Stimulated activated CD8-positive, alpha-beta memory T cell treated with anti-CD3 and anti-CD28 coated beads, Interleukin-4, amount 100 ng/mL, for 24 hours (primary cell): ENCODE measurements at places on chromosomes 3 and 15.

- DNase-seq: no peak
These were observed 691.6 kb downstream of the ZNF385D start for GRCh38 chr3:21059404-21059803.

- DNase-seq: no peak
These were observed 51.5 kb upstream of the SLCO2A1 start for GRCh38 chr3:134081211-134081610.

DNA sequence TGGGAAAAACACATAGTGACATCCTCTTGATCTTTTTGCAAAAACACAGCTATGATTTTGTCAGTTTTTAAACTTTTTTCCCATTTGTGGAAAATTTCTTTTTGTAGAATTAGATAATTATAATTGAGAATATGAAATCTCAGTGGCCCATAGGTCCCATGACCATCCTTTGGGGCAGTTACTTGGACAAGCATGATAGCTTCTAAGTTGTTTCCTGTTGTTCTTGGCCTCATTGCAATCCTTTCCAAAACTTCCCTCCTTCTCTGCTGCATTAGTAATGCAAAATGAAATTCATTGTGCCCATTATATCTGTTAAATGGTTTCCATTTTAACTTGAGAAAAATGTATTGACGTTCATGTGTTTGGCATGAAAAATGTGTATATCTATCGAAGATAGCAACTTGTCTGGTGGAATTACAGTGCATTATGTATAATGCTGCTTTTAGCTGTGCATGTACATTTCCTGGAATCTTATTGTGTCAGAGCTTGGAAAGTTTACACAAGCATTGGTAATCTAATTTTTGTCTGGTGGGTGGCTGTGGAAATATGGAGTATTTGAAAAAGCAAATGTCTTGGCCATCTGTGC is 70.0 kb downstream of the MDFIC2 start:
- no peak for DNase-seq

DNA sequence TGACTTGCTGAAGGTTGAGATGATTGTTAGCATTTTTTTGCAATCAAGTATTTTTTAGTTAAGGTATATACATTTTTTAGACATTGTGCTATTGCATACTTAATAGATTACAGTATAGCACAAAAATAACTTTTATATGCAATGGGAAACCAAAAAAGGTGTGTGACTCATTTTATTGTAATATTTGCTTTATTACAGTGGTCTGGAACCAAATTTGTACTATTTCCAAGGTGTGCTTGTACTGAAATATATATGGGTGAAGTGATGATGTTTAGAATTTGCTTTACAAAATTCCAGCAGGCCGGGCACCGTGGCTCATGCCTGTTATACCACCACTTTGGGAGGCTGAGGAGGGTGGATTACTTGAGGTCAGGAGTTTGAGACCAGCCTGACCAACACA is 29.1 kb upstream of the TBC1D23 start:
- no peak for DNase-seq

- DNase-seq: no peak
These were observed 36.3 kb upstream of the TPM1 start for GRCh38 chr15:63006032-63006878.

GRCh38 chr15:91967935-91968606 is 114.6 kb downstream of the SLCO3A1 start:
- no peak for DNase-seq

GRCh38 chr3:120393243-120393642 is 44.1 kb upstream of the LRRC58 start:
- DNase-seq: no peak

GRCh38 chr15:85402195-85402881 is 21.9 kb downstream of the AKAP13 start:
- DNase-seq: no peak

DNA sequence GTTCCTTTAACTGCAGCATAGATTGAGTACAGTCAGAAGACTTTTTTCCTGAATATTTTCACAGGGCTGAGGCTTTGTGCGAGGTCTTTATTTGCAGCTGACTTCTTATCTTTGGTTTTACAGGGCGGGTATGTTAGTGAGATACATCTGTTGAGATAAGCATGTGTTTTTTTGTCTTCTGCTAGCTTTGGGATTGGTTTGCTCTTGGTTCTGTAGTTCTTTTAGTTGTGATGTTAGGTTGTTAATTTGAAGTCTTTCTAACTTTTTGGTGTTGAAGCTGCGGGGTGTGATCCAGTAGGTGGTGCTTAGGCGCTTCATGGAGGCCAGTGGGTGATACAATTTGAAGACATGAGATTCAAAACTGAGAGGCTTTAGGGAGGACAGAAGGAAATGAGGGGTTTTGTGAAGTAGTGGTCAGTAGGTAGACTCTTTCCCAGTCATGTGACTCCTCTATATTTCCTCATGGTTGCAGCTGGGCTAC is 67.9 kb upstream of the TNFSF10 start:
- no peak for DNase-seq

GRCh38 chr3:41223078-41223477 is 23.8 kb downstream of the CTNNB1 start:
- no peak for DNase-seq

DNA sequence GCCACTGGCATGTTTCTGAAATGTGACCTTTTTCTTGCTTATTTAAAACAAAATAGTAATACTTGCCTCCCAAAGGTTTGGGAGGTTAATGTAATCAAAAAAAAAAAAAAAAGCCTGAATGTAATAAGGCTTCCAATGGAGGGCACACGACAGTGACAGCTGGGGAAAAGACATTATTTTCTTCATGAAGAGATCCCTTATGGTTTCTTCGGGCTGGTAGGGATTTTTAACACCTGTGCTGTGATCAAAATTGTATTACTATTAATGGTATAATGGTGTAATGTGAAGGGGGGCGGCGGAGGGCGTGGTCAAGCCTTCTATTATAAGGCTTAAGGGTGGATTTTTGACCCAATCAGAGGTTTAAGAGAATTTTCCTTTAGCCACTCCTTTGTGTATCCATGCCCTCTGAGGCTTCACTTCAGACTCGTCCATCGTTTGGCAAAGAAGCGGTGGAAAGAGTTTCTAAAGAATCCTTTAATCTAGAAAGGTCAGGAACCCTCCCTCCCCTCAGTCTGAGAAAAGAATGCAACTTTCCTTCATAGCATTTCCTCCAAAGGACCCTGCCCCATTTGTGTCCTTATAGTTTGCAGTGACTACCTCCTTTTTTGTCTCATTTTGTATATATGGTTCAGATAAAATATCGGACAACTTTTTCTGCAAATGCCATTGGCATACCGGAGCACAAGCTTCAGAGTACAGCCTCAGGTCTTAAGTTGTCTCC is 89.5 kb upstream of the CHD2 start:
- DNase-seq: no peak

DNA sequence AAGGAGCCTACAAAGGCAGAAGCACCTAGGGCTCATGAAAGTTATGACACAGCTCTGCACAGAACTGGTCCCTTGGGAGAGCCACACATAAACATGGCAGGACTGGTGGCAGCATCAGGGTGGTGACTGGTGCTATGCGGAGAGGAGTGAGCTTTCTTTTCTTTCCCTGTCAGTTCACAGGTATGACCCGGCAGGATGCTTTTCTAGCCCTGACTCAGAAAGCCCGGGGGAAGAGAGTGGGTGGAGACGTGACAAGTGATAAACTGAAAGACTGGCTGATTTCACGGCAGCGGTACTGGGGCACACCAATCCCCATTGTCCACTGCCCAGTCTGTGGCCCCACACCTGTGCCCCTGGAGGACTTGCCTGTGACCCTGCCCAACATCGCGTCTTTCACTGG is 103.0 kb downstream of the LARS2 start:
- no peak for DNase-seq

GRCh38 chr3:10215578-10216368 is 32.5 kb upstream of the TATDN2 start:
- DNase-seq: no peak

- no peak for DNase-seq
These were observed 80.9 kb downstream of the RAP2B start for GRCh38 chr3:153242896-153243295.

DNA sequence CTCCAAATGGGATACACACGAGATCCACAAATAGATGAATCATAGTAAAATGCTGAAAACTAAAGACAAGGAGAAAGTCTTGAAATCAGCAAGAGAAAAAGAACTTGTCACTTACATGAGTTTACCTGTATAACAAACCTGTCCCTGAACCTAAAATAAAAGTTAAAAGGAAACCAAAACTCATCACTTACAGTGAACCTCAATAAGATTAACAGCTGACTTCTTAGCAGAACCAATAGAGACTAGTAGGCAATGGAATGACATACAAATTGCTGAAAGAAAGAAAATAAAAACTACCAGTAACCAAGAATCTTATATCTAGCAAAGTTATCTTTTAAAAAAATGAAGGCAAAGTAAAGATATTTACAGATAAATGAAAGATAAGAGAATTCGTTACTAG is 27.4 kb downstream of the SEC22A start:
- DNase-seq: no peak

GRCh38 chr3:168141405-168141998 is 45.8 kb upstream of the GOLIM4 start:
- DNase-seq: no peak

GRCh38 chr3:58521917-58522631 is 14.9 kb downstream of the ACOX2 start:
- DNase-seq: no peak

GRCh38 chr3:40070816-40071215 is 238.7 kb upstream of the EIF1B start:
- no peak for DNase-seq

GRCh38 chr15:88057836-88058235 is 198.7 kb downstream of the NTRK3 start:
- DNase-seq: no peak

- no peak for DNase-seq
These were observed 141.1 kb downstream of the GHSR start for GRCh38 chr3:172307141-172307560.

- no peak for DNase-seq
These were observed 79.5 kb upstream of the KCNMB2 start for GRCh38 chr3:178456621-178457285.

DNA sequence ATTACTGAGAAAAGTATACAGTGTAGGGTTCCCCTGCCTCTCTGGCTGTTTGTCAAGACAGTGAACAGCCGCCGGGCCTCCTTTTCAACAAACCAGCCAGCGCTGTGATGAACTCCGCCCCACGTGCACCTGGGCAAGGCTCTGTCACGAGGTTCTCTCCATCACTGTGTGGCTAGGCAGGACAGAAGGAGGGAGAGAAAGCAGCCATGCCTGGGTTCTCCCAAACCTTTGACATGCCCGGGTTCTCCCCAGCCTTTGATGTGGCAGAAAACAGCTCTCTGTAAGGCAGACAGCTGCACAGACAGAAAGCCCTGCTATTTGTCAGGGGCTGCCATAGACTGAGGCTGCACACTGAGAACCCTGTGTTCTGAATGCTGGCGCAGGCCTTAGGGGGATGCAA is 101.4 kb upstream of the TRPM1 start:
- DNase-seq: no peak

GRCh38 chr3:169298247-169298992 is 365.1 kb downstream of the MECOM start:
- DNase-seq: no peak

- DNase-seq: no peak
These were observed 141.3 kb upstream of the CCDC54 start for GRCh38 chr3:107235928-107236315.

GRCh38 chr3:154180836-154181691 is 59.9 kb downstream of the ARHGEF26 start:
- no peak for DNase-seq

DNA sequence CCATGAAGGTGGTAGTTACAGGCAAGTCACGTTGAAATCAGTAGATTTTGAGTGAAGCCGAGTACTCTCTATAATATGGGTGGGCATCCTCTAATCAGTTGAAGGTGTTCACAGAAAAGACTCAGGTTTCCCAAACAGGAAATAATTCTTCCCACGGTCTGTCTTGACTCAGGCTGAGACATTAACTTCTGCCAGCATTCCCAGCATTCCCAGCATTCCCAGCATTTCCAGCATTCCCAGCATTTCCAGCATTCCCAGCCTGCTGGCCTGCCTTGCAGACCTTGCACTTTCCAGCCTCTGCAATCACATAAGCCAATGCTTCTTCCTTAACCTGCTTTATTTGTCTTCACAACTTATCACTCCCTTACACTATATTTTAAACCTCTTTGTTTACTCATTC is 542.3 kb upstream of the ROBO2 start:
- no peak for DNase-seq

- no peak for DNase-seq
These were observed 140.7 kb downstream of the GADL1 start for GRCh38 chr3:30753766-30754165.

DNA sequence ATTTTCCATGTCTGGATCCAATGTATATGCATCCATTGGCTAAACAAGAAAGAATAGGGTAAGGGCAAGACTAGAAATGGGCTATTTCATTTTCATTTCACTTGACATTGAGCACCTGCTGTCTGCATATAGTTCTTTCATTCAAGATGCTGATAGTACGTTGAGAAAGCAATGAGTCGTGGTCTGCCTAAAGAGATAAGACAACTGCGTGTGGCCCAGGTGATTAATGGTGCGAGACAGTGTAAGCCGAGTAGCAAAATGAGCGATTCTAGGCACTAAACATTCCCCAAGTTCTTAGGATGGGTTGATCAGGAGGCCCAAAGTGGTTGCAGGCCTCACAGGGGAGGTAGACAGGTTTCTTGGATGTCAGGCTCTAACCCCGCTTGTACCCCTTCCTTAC is 235.4 kb downstream of the PDCD6IP start:
- DNase-seq: no peak

GRCh38 chr3:136106101-136106500 is 90.0 kb downstream of the MSL2 start:
- no peak for DNase-seq

DNA sequence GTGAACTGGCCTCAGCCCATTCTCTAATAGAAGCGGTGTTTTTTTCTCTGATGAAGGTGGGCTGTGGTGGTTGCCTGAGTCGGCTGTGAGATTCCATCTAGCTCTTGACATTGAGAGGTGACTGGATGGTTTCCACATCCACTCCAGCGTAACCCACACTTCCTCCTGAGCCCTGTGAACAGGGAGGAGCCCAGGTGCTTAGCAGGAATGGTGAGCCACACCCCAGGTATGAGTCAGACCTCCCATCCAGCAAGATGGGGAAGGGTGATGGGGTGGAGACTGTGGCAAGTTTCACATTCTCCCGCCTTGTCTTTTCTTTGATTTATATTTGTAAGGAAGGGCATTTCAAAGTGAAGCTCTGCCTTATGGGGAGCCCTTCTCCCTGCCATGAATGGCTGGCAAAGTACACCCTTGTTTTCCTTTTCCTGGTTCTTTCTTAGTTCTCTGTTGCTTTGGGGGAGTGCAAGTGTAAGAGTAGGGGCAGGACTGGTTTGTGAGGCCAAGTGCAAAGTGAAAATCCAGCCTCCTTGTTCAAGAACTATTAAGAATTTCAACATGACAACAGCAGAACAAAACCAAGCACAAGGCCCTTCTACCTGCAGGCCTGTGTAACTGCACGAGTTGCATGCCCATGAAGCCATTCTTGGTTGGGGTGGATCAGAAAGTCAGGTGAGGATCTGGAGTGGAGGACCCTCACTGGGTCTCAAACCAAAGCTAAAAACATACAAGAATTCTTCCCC is 4.6 kb upstream of the TPRG1 start:
- DNase-seq: no peak

- DNase-seq: no peak
These were observed 19.7 kb downstream of the CHMP2B start for GRCh38 chr3:87246662-87247429.

DNA sequence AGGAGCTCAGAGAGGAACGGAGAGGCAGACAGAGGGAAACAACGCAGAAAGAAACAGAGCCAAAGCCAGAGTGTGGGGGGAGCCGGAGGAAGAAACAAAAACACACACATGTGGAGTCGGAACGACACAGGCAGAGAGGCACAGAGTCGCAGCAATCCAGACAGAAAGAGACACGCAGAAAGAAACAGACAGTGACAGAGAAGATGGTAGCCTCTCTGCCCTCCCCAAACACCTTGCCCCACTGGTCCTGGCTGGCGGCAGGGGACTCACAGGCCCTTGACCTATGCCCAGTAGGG is 1.7 kb downstream of the NCKIPSD start:
- DNase-seq: no peak
